ENCODE measurements at places on chromosomes 12 and 14. TPM values are rescaled to one million over a fixed set of nuclear protein-coding genes. Genes with fewer than 3 reads are reported as not detected.

The TMTC2 gene
- 44.1 TPM for total RNA-seq

DNA sequence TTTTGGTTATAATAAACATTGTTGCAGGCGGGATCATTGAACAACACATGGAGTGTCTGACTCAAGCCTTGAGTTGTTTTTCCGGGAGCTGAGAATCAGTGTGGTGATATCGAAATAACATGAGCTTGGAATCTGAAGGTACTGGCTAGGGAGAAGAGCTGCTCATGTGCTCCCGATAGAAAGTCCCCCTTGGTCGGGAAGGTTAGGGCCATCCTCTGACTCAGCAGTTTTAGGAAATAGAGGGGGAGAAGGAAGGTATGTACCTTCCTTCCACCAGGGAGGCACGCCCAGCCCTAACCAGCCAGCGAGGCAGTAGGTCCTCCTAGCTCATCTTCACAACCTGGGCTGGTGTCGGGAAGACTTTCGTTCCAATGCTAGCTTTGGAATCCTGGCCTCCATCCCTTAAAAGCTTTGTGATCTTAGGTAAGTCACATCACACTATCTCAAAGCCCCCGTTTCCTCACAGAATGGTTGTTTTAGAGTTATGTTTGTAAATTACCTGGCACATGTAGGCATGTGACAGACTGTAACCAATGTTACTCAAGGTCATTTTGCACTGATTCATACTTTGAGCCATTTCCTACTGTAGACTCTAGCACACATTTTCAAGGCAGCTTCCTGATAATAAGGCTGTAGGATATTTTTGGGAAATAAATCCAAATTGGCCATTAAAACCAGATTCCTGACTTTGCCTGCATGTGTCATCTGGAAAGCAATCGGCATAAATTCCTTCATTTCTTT lies 1.9 kb upstream of the RAB35 start:
- H3K4me1 ChIP-seq = peaks cover 12% of the 10 kb centered on the region
- H3K4me3 ChIP-seq = no peak overlapping the region
- H3K36me3 ChIP-seq = no peaks in the 10 kb centered on the region
- no peak for DNase-seq
- no peak overlapping the region for H3K27ac ChIP-seq

GRCh38 chr12:3333583-3333982 lies 157.4 kb upstream of the PRMT8 start:
- H3K4me1 ChIP-seq = no peaks in the 10 kb centered on the region
- no peaks in the 10 kb centered on the region for H3K36me3 ChIP-seq
- DNase-seq = no peak
- no peak overlapping the region for H3K4me3 ChIP-seq
- H3K27me3 ChIP-seq = no peaks in the 10 kb centered on the region
- H3K27ac ChIP-seq = no peak overlapping the region

DNA sequence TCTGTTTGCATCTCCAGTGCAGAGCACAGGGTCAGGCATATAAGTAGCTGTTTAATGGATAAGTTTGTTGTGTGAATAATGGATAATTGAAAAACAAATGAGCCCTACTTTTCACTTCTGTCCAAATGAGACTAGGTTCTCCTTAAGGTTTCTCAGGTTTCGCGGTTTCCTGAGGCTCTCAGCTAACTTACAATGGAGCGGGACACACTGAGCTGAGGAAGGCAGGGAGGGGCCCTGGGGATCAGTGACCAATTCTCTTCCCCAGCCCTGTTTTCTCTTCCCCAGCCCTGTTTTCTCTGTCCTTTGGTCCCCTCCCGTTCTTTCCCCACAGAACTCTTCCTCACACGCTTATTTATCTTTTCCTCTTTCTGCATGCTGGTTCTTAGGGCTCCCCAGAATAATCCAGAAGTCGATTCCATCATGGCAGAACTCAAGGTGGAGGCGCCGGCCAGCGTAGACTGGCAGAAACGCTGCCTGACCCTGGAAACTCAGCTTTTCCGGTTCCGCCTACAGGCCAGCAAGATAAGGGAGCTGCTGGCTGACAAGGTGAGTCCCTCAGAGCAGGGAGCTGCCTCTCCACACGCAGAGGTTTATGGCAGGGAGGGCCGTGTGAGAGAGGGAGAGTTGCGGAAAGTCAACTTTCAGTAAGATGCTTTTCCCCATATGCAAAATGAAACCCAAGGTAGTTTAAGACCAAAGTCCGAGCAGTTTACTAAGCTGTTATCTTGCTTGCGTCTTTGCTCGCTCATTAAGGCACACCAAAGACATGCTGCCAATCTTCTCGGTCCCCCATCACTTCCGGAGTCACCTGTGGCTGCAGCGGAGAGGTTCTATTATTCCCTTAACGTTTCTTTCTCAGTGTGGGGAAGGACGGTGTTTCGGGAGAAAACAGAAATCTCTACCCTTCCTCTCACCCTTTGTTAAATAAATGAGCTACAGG lies 8.6 kb downstream of the PLEKHH1 start:
- no peaks in the 10 kb centered on the region for H3K27me3 ChIP-seq
- H3K4me1 ChIP-seq = no peaks in the 10 kb centered on the region
- H3K4me3 ChIP-seq = no peak overlapping the region
- H3K27ac ChIP-seq = no peak overlapping the region

DNA sequence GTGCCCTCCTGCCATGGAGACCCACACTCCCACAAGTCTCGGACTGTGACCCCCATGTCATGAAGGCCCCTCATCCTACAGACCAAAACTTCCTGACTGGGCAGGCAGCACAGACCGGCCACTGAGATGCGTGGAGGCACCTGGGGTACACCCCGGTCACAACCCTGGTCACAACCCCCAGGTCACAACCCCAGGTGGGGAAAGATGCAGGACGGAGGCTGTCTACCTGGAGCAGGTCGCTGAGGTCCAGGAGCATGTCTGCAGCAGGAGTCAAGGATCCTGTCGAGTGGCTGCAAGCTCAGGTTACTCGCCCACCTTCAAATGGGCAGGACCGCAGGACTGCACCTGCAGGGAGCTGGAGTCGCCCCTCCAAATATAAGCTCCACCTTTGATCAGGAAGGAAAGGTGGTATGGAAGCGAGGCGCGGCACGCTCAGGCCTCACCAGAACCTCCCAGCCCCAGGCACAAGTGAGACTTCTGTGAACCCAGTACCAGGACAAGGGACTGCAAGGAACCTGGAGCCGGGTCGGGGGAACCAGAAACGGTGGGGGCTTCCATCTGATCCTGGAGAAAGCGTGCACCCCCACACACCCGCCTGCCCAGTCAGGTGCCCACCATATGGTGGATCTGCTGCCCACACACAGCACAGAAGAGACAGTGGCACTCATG lies 8.1 kb downstream of the BTBD6 start:
- no peak overlapping the region for H3K4me3 ChIP-seq
- no peak for DNase-seq
- H3K4me1 ChIP-seq = no peaks in the 10 kb centered on the region
- no peaks in the 10 kb centered on the region for H3K27me3 ChIP-seq
- no peak overlapping the region for H3K27ac ChIP-seq

- DNase-seq = no peak
- H3K27ac ChIP-seq = no peak overlapping the region
- no peaks in the 10 kb centered on the region for H3K27me3 ChIP-seq
- no peaks in the 10 kb centered on the region for H3K4me1 ChIP-seq
- H3K4me3 ChIP-seq = no peak overlapping the region
- H3K36me3 ChIP-seq = no peaks in the 10 kb centered on the region
Observed at GRCh38 chr14:92729634-92730358, 18.6 kb downstream of the LGMN start.
